Activated CD4-positive, alpha-beta memory T cell treated with anti-CD3 and anti-CD28 coated beads for 36 hours (primary cell): ENCODE measurements at places on chromosomes 13 and 19. TPM values are rescaled to one million over a fixed set of nuclear protein-coding genes. Genes with fewer than 3 reads are reported as not detected.

FREM2 gene
- total RNA-seq: not detected

ZNF14 gene
- total RNA-seq: 6.8 TPM

CBLC gene
- total RNA-seq: not detected

FBXO27 gene
- total RNA-seq: 2.4 TPM

ZNF284 gene
- total RNA-seq: 1.1 TPM

GRCh38 chr13:34372581-34372980 lies 554.6 kb downstream of the RFC3 start:
- H3K27me3 ChIP-seq: no peaks in the 10 kb centered on the region
- no peak for DNase-seq
- no peaks in the 10 kb centered on the region for H3K36me3 ChIP-seq
- H3K4me1 ChIP-seq: no peaks in the 10 kb centered on the region

- no peak overlapping the region for H3K4me3 ChIP-seq
- H3K27ac ChIP-seq: no peak overlapping the region
- peaks cover 3% of the 10 kb centered on the region for H3K4me1 ChIP-seq
- DNase-seq: no peak
- H3K27me3 ChIP-seq: peaks cover 19% of the 10 kb centered on the region
Observed at GRCh38 chr19:39099341-39099740, 15.2 kb downstream of the ACP7 start.

DNA sequence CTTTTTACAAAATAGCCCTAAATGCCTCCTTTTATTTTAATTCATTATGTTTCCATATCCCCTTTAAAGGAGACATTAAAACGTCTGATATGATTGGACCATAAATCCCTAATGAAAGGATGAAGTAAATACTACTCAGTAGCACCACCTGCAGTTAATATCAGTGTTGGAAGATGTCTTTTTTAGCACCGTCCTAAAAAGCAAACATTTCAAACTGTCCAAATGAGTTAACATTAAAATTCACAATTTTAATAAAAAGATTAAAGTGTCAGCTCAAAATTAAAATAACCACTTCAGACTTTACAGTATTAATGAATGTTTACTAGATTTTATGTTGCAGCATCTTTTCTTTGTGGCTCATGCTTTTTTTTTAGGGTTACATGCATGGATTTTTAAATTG lies 12.3 kb downstream of the ZNF507 start:
- no peak overlapping the region for H3K27ac ChIP-seq
- H3K27me3 ChIP-seq: no peaks in the 10 kb centered on the region
- H3K36me3 ChIP-seq: peaks cover 54% of the 10 kb centered on the region
- H3K4me1 ChIP-seq: peaks cover 47% of the 10 kb centered on the region

- no peaks in the 10 kb centered on the region for H3K27me3 ChIP-seq
- peaks cover 26% of the 10 kb centered on the region for H3K36me3 ChIP-seq
- H3K4me1 ChIP-seq: no peaks in the 10 kb centered on the region
- DNase-seq: no peak
- no peak overlapping the region for H3K4me3 ChIP-seq
Observed at GRCh38 chr19:6412061-6412446, 12.6 kb downstream of the KHSRP start.

GRCh38 chr13:83008212-83008929 lies 873.9 kb downstream of the SLITRK1 start:
- no peaks in the 10 kb centered on the region for H3K36me3 ChIP-seq
- H3K4me1 ChIP-seq: no peaks in the 10 kb centered on the region
- H3K27me3 ChIP-seq: no peaks in the 10 kb centered on the region

DNA sequence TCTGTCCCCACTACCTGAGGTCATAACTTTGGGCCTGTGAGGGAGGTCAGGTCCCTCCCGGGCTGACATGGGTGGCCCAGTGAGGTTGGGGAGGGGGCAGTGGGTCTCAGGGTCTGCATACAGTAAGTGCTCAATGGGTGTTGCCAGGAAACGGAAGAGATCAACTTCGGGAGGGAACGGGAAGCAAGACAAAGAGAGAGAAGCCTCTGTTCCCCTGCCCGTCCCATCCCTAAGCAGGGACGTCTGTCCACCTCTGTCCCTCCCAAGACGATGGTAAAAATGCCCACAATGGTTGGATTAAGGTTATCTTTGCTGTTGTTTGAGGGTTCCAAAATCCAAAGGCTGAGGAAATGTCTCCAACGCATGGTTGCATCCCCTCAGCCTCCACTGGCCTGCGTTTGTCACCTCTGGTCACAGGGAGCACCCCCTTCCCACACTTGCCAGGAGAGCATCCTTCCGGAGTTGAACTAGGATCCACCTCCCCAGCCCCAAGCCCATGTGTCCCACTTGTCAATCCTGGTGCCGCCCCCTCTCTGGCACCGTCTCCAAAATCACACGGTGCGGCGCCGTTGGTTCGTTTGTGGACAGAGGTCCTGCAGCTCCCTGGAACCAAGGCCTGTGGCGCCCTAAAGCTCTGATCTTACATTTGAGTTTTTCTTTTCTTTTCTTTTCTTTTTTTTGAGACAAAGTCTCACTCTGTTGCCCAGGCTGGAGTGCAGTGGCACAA lies 774 bp upstream of the HOMER3 start:
- no peak overlapping the region for H3K27ac ChIP-seq
- no peaks in the 10 kb centered on the region for H3K36me3 ChIP-seq
- peaks cover 19% of the 10 kb centered on the region for H3K27me3 ChIP-seq
- DNase-seq: no peak

GRCh38 chr19:38978326-38978689 lies 2.8 kb upstream of the FBXO17 start:
- no peak for DNase-seq
- peaks cover 3% of the 10 kb centered on the region for H3K36me3 ChIP-seq
- no peak overlapping the region for H3K27ac ChIP-seq
- H3K27me3 ChIP-seq: peaks cover 30% of the 10 kb centered on the region
- peaks cover 24% of the 10 kb centered on the region for H3K4me1 ChIP-seq

DNA sequence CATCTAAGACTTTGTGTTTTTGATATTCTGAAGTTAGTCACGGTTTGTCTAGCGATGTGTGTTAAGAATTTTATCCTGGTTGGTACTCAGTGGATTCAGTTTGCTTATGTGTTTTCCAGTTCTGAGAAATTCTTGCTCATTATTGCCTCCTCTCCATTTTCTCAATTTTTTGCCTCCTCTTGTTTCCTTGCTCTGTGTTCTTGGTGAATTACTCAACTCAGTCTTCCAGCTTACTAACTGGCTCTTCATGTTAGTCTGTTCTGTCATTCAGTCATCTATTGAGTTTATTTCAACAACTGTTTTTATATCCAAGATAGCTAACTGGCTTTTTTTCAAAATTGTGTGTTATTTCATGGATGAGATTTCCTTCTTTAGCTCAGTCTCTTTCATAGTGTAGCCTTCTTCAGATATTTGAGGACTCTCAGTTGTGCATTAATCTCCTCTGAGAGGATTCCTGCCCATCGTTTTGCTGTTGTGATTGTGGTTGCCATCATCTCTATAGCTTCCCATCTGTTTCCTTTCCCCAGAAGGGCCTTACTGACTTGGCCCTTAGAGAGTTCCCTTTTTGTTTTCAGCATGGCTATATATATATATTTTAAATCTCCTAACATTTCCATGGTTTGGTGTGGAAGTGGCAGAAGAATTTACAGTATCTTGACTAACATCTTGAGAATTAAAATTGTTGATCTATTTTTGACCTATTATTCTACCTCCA lies 6.2 kb downstream of the SETDB2 start:
- DNase-seq: no peak
- H3K4me1 ChIP-seq: peaks cover 64% of the 10 kb centered on the region
- H3K27me3 ChIP-seq: no peaks in the 10 kb centered on the region
- peak overlapping the region; percentile 74 for H3K27ac ChIP-seq
- peak overlapping the region; percentile 23 for H3K4me3 ChIP-seq
- H3K36me3 ChIP-seq: peaks cover 19% of the 10 kb centered on the region

- peak overlapping the region; percentile 97 for H3K27ac ChIP-seq
- peak overlapping the region; percentile 93 for H3K4me3 ChIP-seq
- H3K27me3 ChIP-seq: no peaks in the 10 kb centered on the region
- peak; percentile 59 for DNase-seq
Observed at GRCh38 chr19:1250437-1251260, 2.3 kb downstream of the MIDN start.

DNA sequence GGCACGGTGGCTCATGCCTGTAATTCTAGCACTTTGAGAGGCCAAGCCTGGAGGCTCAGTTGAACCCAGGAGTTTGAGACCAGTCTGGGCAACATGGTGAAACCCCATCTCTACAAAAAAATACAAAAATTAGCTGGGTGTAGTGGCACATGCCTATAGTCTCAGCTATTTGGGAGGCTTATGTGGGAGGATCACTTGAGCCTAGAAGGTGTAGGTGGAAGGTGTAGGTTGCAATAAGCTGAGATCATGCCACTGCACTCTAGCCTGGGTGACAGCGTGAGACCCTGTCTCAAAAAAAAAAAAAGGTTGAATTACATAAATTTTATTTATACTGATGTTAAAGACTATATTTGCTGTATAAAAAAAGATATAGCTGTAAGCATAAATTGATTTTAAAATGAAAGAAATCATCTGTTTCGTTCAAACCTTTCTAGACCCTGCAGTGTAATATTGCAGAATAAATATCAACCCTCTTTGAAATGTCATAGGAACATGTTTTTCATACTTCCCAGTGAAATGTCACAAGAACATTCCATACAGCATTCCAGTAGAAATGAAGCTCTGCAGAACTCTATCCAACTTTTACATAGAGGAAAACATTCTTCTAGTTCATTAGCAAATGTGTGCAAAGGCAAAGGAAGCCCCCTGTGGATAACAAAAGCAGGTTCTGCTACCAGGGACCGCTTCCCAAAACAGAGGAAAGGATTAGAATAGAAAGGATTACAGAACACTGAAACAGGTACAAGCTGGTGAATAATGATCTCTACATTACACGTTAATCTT lies 76.0 kb downstream of the CAB39L start:
- no peak overlapping the region for H3K4me3 ChIP-seq
- H3K27me3 ChIP-seq: peaks cover 1% of the 10 kb centered on the region
- H3K4me1 ChIP-seq: peaks cover 14% of the 10 kb centered on the region
- H3K27ac ChIP-seq: no peak overlapping the region
- no peak for DNase-seq
- peaks cover 24% of the 10 kb centered on the region for H3K36me3 ChIP-seq

DNA sequence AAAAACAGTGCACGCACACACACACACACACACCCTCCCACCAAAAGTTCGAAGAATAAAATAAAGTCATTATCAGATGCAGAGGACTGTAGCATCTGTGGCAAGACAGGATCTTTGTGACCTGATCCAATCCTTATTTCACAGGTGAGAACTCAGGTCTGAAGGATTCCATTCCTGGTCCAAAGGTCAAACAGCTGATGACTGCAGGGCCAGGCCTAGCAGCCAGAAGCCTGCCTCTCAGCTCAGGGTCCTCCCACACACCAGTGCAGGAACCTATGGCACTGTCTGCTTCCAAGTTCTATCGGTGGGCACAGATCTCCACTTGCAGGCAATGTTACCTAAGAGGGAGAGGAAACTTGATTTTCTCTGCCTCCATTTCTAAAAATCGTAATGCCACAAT lies 57.5 kb downstream of the SERP2 start:
- no peak overlapping the region for H3K27ac ChIP-seq
- peaks cover 8% of the 10 kb centered on the region for H3K4me1 ChIP-seq
- DNase-seq: no peak
- no peaks in the 10 kb centered on the region for H3K36me3 ChIP-seq
- no peak overlapping the region for H3K4me3 ChIP-seq

DNA sequence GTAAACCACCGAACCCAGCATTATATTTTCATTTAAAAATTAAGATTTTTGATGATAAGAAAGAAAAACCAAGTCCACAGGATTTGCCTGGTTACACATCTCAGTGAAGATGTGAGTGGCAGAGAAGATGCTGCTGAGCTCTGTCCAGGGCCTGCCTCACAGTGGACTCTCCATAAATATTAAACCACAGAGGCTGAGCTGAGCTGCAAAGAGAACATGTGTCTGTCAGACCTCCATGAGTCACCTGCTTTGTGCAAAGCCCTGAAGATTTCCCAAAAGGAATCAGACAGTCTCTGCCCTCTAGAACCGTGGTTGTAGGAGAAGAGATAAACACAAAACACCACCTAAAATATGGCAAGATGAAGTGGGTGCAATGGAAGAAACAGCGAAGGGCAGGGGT lies 127.2 kb upstream of the TSC22D1 start:
- H3K27ac ChIP-seq: no peak overlapping the region
- H3K36me3 ChIP-seq: no peaks in the 10 kb centered on the region
- no peak for DNase-seq
- H3K4me1 ChIP-seq: no peaks in the 10 kb centered on the region
- H3K4me3 ChIP-seq: no peak overlapping the region

- H3K27ac ChIP-seq: no peak overlapping the region
- H3K36me3 ChIP-seq: no peaks in the 10 kb centered on the region
- H3K4me1 ChIP-seq: peaks cover 6% of the 10 kb centered on the region
- H3K27me3 ChIP-seq: no peaks in the 10 kb centered on the region
- DNase-seq: no peak
Observed at GRCh38 chr13:25771202-25771601, 280.6 kb downstream of the SHISA2 start.

- H3K27me3 ChIP-seq: no peaks in the 10 kb centered on the region
- no peaks in the 10 kb centered on the region for H3K36me3 ChIP-seq
Observed at GRCh38 chr13:66329988-66330451, 900.1 kb downstream of the PCDH9 start.

- H3K27ac ChIP-seq: no peak overlapping the region
- H3K4me3 ChIP-seq: no peak overlapping the region
- H3K4me1 ChIP-seq: no peaks in the 10 kb centered on the region
- no peaks in the 10 kb centered on the region for H3K27me3 ChIP-seq
Observed at GRCh38 chr13:79861731-79862130, 380.8 kb downstream of the NDFIP2 start.

- H3K27ac ChIP-seq: no peak overlapping the region
- no peaks in the 10 kb centered on the region for H3K27me3 ChIP-seq
Observed at GRCh38 chr13:50685491-50685890, 158.0 kb downstream of the DLEU7 start.

DNA sequence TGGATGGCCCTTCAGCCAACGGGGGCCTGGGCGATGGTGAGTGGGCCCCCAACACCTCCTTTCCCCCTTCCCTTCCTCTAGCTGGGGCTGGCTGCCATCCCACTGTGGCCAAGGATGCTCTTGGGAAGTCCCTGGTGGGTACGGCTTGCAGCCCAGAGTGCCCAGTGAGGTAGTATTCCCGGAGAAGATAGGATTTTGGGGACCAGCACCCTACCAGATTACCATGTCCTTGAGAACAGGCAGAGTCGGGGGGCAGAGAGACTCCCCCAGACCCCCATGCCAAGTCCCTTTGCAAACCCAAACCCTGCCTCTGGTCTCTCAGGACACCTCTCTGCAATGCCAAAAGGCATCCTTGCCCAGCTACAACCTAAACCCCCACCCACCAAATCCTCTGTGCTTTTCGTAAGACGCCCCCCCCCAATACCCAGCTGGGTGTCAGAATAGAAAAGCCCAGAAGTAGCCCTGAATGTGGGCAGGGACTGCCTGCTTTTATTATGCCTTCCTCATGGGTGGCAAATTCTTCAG lies 1.7 kb downstream of the HIF3A start:
- peaks cover 26% of the 10 kb centered on the region for H3K27me3 ChIP-seq
- peaks cover 3% of the 10 kb centered on the region for H3K4me1 ChIP-seq
- H3K27ac ChIP-seq: no peak overlapping the region
- DNase-seq: no peak
